Activated T-cell treated with anti-CD3 and anti-CD28 coated beads, Interleukin-2, amount 50 U/mL, for 1 hour (primary cell): ENCODE measurements at places on chromosomes 2 and 18.

- no peak for DNase-seq
These were observed 835 bp upstream of the IL18RAP start for GRCh38 chr2:102421890-102422759.

- DNase-seq = no peak
These were observed 10.1 kb upstream of the SESTD1 start for GRCh38 chr2:179274749-179275148.

GRCh38 chr2:62884086-62884485 lies 166.5 kb upstream of the OTX1 start:
- DNase-seq = no peak

- no peak for DNase-seq
These were observed 100.0 kb upstream of the CXCR4 start for GRCh38 chr2:136217996-136218395.

- no peak for DNase-seq
These were observed 42.5 kb downstream of the HRH4 start for GRCh38 chr18:24502667-24503523.
